ENCODE measurements at places on chromosomes 1 and 21. TPM values are rescaled to one million over a fixed set of nuclear protein-coding genes. Genes with fewer than 3 reads are reported as not detected.

DNA sequence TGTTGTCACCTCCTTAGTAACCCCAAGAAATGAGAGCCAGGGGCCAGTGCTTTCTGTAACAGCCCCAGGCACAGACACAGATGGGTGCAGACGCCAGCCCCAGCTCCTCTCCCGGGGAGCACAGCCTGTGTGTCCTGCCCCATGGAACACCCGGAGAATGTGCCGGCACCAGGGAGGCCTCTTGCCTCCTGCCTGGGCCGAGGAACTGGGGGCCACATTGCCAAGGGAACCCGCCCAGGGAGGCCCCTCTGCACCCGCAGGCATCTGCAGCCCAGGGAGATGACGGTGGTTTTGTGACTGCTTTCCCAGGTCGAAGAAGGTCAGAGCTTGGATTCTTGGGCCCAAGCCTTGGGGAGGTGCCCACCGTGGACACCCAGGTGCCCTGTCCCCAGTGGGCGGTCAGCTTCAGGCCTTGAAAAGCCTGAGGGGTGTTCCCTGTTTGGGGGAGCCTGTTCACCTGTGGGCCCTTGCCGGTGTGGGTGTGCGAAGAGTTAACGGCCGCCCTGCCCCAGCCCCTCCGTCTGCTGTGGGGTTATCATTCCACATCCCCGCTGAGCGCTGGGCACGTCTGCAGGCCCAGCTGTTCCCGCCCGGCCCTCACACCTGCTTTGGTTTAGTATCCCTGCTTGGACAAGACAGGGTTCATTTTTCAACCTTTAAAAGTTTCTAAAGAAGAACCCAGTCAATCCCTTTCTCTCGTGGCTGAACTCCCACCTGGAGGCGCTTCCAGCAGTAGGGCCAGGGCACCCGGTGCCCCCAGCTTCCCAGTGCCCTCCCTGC, 62.5 kb downstream of the MORN1 start:
- no peak overlapping the region for H3K27ac ChIP-seq
- H3K4me3 ChIP-seq: no peak overlapping the region
- H3K27me3 ChIP-seq: peaks cover 88% of the 10 kb centered on the region
- no peaks in the 10 kb centered on the region for H3K36me3 ChIP-seq
- peaks cover 21% of the 10 kb centered on the region for H3K4me1 ChIP-seq

- H3K4me3 ChIP-seq: no peak overlapping the region
- no peaks in the 10 kb centered on the region for H3K27me3 ChIP-seq
- peaks cover 18% of the 10 kb centered on the region for H3K36me3 ChIP-seq
- H3K4me1 ChIP-seq: peaks cover 24% of the 10 kb centered on the region
Measured at GRCh38 chr21:29347274-29347681, 48.6 kb downstream of the BACH1 start.

- no peaks in the 10 kb centered on the region for H3K36me3 ChIP-seq
- no peak within 1 kb of the TSS for H3K4me3 ChIP-seq
- H3K4me1 ChIP-seq: peaks cover 55% of the 10 kb centered on the region
Measured at GRCh38 chr21:44920694-44921604, at the start of gene ITGB2. TSS of gene ITGB2 (minus strand) at chr21:44920899. CDS start at chr21:44910782, 10,117 bp downstream.

Gene KIF2C
- 72.9 TPM for total RNA-seq

Measured in HepG2 (cell line).